ENCODE measurements at places on chromosomes 1 and 21.

DNA sequence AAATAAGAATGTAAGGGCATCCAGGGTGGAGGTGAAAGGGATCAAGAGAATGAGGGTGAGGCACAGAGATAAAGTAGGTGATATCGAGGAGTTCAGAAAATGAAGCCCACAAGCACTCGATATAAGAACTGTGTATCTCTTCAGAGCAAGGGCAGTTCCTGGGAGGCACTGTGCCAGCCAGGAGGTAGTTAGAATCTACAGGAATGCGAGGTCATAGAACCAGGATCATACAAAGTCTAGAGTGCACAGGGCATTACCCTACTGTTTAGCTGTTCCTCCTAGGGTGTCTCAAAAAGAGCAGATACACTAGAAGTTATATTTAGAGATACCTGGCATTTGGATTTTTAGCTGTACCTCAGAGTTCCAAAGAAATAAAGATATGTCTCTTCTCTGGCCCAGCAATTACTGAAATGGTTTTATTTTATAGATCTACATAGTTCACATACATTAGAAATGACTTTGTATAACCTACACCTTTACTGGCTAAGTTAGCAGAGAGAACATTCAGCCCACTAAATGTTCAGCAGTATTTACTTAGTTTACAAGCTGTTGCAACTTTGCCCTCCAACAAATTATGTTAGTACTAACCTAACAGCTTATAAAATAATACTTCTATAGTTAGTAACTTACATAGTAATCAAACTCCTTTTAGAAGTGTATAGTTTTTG lies 1.6 kb downstream of the OVAAL start:
- no peak for DNase-seq

DNA sequence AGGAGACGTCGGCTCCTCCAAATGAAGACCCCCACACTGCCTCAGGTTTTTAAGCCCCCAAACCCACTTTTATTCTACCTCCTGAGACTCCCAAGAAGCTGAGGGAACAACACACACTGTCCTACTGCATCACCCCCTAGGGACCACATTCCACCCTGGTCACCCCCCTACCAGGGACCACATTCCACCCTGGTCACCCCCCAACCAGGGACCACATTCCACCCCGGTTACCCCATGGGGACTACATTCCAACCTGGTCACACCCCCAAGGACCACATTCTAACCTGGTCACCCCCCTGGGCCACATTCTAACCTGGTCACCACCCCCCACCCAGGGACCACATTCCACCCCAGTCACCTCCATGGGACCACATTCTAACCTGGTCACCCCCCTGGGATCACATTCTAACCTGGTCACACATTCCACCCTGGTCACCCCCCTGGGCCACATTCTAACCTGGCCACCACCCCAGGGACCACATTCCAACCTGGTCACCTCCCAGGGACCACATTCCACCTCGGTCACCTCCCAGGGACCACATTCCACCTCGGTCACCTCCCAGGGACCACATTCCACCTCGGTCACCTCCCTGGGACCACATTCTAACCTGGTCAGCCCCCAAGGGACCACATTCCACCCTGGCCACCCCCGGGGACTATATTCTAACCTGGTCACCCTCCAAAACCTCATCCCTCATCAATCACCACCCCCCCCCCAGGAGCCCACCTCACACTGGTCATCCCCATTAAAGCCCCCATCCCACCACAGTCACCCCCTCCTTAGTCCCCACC lies 587.6 kb downstream of the NPHP4 start:
- DNase-seq, result no peak

DNA sequence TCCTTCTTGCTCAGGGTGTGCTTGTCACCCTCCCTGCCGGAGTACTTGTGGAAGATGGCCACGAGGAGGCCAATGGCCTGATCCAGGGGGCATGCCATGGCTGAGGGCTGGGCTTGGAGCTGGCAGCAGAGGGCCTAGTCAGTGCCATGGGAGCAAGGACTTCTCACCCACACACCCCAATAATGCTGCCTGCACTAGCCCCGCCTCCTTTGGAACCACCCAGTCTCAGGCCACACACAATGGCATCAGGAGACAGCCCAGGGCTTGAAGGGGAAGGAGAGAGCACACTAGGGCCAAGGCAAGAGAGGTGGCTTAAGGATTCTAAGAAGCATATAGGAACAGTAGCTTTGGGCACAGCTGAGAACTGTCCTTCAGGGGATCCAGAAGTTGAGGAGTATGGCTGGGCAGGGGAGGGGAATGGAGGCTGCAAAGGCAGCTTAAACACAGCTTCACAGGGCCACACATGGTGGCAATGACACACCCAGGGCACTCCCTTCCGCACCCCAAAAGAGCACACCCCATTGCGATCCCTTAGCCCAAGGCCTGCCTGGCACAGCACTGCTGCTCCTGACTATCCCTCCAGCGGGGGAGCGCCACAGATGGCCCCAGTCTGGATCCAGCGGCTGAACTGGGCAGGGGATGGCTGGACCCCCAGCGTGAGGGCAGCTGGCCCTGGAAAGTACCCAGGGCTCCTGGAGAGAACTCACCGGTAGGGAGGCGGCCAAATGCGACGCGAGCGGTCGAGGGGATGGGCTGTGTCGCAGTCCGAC lies at the start of gene S100A6:
Gene S100A6, minus strand, starts transcription at position 750 of the 770 bp plus-strand sequence. Its CDS starts 652 bp downstream, at position 98.
- no peak for DNase-seq

- peak; percentile 20 for DNase-seq
These were observed 6.9 kb upstream of the PRKAA2 start for GRCh38 chr1:56638248-56638647.

GRCh38 chr1:151047925-151048644 lies 534 bp downstream of the C1orf56 start:
- peak; percentile 66 for DNase-seq

DNA sequence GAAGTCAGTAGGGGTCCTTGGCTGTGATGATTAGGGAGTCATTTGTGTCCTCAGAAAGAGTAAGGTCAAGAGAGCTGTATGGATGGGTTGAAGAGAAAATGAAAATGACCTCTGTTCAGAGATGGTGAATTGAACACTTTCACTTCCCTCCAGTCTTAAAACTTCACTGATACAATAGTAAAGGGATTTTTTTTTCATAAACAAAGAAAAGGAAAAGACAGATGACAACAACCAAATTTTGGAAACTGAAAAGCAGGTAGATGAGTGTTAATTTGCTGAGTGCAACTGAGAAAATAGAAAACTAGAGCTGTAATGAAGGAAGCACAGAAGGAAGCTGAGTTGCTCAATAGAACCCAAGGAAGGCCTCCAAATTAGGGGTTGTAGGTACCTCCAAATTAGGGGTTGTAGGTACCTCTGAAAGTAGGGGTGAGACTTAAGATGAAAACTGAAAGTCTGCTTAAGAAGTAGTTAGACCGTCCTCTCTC lies 14.8 kb upstream of the S1PR1 start:
- DNase-seq, result no peak

- no peak for DNase-seq
These were observed 31.2 kb downstream of the CDCA8 start for GRCh38 chr1:37723390-37724078.

GRCh38 chr1:21568006-21568746 lies 59.0 kb downstream of the ALPL start:
- no peak for DNase-seq

DNA sequence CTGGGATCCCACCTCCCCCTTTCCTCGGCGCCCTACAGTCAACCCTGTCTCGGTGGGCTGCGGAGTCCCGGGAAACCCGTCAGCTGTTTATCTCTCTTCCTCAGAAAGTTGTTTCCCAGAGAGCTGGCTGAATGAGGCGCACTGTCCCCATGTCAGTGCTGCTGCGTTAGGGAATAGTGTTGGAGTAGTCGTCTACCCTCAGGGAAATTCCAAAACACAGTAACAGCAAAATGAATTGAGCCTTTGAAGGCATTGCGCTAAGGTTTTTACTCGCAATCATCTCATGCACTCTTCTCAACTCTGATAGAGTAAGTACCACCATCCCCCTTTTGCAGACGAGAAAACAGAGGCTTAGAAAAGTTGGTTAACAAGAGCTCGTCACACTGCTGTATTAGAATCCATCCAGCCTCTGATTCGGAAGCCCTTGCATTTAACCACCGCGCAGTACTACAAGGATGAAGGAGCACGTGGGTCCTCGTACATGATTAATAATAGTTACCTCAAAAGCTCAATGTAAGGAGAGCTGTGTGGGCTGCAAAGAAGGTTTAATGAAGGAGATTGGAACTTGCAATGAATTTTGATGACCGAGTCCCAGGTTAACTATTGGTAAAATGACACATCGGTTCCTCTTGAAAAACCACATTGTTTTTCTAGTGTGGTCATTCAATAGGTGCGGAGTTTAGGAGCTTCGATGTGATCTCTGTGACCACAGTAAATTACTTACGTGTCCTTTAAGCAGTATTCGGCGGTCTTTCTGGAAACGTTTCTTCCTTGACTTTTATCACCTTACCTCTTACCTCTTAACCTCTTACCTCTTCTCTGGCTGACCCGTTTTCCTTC lies 788 bp upstream of the EDEM3 start:
- peak; percentile 37 for DNase-seq

DNA sequence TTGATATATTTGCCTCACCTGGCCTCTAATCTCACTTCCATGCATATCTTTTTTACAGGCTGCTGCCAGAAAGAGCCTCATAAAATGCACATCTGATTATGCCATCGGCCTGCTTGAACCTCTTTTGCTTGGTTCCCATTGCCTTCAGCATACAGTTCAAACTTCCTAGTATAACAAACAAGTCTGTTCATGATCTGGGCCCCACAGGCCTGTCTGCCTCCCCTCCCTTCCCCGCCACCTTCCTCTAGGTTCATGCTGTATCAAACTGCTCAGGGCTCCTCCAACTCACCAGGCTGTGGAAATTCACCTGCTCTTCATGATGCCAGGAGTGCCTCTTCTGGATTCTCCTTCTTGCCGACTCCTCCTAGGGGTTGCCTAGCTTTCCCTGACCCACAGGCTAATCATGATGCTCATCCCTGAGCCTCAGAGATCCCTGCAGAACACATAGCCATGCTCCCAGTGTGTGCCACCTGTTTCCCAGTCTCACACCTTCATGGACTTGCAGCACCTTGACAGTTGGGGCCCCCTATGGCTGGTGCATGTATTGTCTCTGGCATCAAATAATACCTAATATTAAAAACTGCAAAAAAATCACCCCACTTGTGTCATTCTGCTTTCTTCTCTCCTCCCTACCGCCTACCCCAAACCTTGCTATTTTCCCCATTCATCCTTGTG lies 33.7 kb upstream of the CD2 start:
- DNase-seq, result no peak

GRCh38 chr1:104100115-104100514 lies 350.4 kb downstream of the AMY1C start:
- no peak for DNase-seq

DNA sequence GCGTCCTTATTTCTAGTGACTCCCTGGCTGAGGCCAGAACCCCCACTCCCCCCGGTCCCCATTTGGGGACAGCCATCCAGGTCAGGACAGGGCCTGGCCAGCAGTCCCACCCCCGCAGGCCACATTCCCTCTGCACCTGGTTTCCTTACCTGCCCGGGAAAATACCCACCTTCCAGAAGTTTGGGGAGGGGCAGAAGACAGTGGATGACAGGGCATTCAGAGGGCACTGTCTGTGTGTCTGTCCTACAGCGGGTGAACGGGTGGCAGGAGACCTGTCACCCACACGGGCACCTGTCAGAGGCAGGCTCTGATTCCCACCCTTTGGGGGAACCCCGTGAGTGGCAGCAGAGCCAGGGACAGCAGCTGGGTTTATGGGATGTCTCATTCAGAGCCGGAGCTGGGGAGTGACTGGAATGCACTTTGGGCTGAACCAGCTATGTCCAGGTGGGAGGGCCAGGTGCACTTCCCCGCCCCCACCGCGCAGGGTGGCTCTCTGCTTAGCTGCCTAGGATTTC lies 2.0 kb downstream of the ARHGEF16 start:
- no peak for DNase-seq

DNA sequence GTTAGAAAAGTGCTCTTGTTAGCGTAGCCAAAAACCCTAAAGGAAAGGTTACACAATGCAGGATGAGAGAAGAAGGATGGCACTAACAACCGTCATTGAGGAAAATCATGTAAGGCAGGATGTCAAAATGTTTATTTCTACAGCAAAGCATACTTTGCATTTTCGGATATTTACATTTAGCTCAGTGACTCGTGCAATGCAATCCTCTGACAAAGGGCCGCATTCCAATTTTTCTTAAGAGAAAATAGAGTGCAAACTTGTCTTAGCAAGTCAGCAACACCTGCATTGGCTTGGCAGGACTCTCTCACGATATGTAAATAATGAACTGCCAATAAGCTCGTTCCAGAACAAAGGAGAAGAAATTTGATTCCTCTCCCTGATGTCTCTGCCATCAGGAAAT lies 33.3 kb downstream of the TIAM1 start:
- DNase-seq, result peak; percentile 94

- no peak for DNase-seq
These were observed 113.0 kb downstream of the SMYD3 start for GRCh38 chr1:246394121-246394520.

DNA sequence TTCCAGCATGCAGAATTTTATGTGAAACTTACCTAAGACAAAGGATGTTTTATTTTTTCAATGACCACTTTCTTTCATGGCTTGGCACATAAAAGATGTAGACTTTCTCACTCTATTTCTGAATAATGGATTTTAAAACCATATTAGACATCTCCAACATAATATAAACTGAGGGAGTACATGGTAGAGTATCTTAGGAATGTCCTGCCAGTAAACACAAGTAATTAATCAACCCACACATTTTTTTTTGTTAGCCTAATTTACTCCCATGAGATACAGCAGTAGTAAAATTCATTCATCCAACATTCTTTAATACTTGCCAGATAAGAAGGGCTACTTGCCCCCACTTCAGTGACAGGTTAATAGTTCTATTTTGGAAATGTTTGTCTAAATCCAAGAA lies 235.4 kb upstream of the ADAMTS5 start:
- no peak for DNase-seq

- DNase-seq, result no peak
These were observed 40.1 kb downstream of the F3 start for GRCh38 chr1:94501426-94501825.

DNA sequence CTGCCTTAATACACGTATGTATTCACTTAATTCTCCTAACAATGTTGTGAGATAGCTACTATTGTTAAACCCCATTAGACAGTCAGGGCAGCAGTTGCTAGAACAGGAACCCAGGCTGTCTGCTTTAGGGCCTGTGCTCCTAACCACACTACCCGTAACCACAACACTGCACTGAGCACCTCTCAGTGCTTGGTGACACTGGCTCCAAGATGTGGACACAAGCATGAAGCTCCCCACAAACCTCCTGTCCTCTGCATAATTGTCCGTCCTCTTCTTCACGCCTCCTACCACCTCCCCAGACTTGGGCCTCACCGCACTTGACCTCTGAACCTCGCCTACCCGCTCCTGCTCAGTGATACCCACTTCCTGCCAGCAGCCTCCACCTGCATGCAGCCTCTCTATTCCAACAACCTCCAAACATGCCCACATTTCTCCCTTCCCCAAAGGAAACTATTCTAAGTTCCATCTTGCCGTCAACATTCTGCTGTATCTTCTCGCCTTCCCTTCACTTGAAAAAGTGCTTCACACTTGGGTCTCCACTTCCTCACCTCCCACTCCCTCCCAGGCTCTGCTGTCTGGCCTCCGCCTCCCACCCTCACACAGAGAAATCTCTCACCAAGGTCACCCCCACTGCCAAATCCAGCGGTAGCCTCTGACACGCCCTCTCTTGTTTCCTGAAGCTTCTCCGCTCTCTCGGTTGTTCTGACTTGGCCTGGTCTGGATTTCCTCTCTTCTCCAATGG lies 14.6 kb upstream of the AHDC1 start:
- DNase-seq, result no peak

Data from NCI-H1105 treated with DMSO at 0.1 percent for 48 hours (cell line).